ENCODE measurements at places on chromosomes 12 and 14. TPM values are rescaled to one million over a fixed set of nuclear protein-coding genes. Genes with fewer than 3 reads are reported as not detected.

HOXC12 gene
- total RNA-seq: not detected

PIK3C2G gene
- total RNA-seq: not detected

KRT85 gene
- total RNA-seq: not detected

GRIP1 gene
- total RNA-seq: not detected

DHH gene
- total RNA-seq: not detected
